ENCODE measurements at places on chromosomes 3 and 15.

DNA sequence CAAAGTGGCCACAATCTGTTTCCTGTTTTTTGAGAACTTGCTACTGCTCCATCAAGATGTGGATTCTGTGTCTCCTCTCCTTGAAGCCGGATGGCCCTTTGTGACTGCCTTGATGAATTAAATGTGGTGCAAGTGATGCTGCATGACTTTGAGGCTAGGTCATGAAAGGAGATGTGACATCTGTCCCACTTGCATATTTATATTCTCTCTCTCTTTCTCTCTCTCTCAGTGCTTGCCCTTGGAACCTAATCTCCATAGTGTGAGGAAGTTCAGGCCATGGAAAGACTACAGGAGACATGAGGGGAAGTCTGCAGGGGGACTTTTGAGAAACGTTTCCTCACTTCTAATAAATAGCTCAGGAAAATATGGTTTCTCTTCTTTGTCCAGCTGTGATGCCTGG lies 50.0 kb upstream of the ADPGK start:
- no peak for DNase-seq

- no peak for DNase-seq
Measured at GRCh38 chr3:141945726-141946485, 69.5 kb downstream of the ATP1B3 start.

GRCh38 chr15:37038716-37039106 lies 61.6 kb downstream of the MEIS2 start:
- DNase-seq, result no peak

- no peak for DNase-seq
Measured at GRCh38 chr3:185473290-185473815, 25.5 kb downstream of the TMEM41A start.

DNA sequence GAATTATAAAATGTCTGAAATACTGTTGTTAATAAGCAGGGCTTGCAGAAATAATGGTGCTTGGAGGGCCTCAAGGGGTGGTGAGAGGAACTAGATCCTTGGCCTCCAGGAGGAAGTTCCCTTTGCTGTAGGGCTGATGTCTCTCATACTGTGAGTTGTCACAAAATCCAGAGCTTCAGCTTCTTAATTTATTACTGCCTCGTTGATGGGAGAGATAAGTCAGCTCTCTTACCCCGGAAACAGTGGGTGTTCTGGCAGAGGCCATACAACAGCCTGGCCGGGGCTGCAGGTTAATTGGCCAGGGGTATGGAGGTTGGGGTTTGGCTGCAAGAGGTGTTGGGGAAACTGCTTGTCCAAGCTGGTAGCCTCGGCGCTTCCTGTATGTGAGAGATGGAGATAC lies 15.5 kb downstream of the MAPKAPK3 start:
- DNase-seq, result peak; percentile 84

DNA sequence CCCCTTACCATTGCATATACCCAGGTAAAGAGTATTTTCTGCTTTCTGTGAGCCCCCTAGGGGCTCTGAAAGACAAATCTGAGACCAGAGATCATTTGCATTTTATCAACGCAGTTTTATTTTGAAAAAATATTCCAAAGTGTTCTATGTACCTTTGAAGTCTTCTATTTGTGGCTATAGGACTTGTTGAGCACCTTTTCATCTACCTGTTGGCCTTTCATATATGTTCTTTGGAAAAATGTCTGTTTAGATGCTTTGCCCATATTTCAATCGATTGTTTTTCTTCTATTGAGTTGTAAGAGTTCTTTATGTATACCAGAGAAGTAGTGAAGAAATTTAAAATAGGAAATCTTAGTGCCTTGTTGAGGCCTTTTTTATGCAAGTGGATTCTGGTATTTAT lies 94.0 kb downstream of the LRRC28 start:
- no peak for DNase-seq

Data from SK-N-DZ (cell line).